Stimulated activated CD8-positive, alpha-beta memory T cell treated with anti-CD3 and anti-CD28 coated beads, Interleukin-7, amount 100 ng/mL, for 4 hours (primary cell): ENCODE measurements at places on chromosomes 3 and 15.

DNA sequence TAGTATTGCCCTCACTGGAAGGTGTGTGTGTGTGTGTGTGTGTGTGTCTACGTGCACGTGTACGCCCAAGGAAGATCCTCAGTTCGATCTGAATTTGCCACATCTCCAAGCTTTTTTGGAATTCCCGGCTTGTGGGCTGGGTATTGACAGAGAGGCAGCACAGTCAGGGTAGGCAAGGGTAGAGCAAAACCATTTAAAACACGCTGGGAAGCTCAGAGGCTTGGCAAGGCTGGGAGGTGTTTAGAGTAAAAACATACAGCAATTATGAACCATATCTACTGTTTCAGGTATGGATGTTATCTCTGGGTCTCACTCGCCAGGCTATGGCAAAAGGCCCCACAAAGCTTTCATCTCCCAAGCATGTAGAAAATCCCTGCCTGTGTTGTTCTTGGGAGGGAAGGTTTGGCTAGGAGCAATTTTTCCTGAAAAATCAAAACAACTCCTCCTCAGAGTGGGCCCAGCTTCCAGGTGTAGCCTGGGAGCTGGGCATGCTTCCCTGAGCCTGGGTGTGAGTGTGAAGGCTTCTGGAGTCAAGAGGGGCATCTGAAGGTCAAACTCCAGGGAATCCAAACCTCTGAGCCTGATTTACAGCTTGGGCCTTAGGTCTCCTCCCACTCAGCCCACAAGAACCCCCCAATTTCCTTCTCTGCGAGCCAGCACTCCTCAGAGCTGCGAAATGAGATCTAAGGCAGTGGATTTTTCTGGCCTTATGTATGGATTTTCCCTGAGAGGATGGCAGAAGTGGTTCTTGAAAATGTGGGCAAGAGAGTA lies 244.8 kb upstream of the TPRG1 start:
- DNase-seq = no peak

DNA sequence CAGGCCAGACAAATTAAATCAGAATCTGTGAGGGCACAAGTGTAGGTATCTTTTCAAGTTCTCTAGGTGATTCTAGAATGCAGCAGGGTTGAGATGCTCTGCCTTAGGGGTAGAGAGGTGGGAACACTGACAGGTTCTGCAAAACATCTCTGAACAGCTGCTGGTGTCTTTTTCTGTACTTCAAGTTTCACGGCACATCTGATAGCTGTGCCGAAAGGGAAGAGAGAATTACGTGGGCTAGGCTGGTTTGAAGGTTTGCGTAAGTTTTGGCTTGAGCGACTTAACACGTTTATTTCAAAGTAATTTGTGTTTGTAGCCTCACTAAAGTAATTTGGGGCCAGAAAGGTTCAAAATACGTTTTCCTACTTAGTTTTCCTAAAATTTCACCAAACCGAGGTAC lies 22.5 kb downstream of the PXK start:
- no peak for DNase-seq

DNA sequence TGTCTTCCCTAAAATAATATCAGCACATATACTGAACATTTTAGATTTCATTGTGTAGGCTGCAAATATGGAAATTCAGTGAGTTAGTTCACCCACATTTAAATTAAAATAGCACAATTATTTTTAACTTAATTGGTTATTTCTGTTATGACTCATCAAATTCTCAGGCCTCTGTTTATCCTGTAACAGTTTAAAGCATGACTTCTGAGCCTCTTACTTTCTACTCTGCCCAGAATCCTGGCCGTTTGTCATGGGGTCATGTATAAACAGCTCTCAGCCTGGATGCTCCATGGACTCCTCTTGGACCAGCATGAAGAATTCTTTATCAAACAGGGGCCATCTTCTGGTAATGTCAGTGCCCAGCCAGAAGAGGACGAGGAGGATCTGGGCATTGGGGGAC lies 12.2 kb downstream of the TUBGCP4 start:
- DNase-seq = no peak

DNA sequence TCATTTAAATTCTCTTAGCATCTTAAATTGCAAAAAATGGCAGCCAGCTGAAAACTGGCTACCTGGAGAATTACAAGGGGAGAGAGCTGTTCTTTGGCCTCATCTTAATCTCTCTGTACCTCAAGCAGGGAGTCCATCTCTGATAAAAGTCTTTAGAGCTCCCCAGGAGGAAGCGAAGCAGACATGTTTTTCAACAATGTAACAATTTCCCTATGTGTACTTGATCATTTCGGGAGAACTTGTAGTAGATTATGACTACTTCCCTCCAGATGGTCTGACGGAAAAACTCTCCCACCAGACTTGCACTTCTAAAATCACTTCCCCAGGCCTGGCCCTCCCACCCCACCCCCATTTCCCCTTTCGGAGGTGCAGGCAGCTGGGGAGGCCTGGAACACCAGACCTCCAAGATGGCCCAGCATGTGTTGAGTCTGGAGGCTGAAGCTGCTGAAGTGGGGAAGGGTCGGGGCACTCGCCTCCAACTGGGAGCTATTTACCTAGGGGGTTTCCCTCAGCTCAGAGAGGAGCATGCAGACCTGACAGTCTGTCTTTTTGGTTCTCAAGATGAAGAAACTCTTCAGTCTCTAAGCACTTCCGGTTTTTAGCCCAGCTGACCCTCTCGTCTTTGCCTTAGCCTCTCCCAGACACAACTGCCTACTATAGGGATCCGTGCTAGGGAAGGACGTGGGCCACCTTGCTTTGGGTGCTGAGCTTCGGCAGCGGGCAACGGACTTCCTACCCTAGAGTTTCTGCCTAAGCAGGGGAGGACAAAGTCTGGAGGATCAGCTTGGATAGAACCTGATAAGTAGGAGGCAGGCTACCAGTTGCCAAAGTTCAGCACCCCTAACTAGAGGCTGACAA lies 164.0 kb upstream of the TBL1XR1 start:
- no peak for DNase-seq

DNA sequence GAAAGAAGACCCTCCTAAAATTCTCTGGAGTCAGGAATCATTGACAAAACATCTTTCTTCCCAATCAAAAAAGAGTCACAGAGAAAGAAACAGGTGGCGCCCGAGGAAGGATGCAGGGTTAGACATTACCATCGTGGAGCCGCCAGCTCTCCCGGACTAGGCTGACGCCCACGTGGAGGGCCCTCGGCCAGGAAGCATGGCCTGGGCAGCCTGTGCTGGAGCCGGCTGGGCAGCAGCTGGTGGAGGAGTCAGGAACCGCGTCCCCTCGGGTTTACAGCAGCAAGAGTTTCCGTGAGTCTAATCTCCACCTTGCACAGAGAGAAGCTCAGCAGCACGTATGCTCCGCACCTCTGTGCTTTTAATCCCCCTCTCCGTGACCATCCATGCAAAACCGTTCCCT lies 533.7 kb upstream of the ATP11B start:
- no peak for DNase-seq

- DNase-seq = peak; percentile 14
Observed at GRCh38 chr3:43180027-43180426, 74.1 kb upstream of the POMGNT2 start.

DNA sequence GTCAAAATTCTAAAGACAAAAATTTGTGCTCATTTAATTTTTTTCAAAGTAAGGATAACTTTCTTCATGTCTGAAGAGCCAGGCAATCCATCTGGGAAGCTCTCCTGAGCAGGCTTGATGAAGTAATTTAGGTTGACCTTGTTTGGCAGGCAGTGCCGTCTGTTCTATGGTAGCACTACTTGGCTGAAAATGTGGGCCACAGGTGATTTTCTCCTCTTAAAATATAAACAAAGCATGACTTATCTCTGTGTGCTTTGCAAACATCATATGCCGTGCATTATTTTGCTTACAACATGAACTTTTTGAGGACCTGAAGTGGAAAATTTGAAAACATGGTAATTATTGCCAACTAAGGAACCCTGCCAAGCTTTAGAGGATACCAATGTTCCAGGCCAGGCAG lies 143.2 kb downstream of the RAP2B start:
- DNase-seq = no peak

DNA sequence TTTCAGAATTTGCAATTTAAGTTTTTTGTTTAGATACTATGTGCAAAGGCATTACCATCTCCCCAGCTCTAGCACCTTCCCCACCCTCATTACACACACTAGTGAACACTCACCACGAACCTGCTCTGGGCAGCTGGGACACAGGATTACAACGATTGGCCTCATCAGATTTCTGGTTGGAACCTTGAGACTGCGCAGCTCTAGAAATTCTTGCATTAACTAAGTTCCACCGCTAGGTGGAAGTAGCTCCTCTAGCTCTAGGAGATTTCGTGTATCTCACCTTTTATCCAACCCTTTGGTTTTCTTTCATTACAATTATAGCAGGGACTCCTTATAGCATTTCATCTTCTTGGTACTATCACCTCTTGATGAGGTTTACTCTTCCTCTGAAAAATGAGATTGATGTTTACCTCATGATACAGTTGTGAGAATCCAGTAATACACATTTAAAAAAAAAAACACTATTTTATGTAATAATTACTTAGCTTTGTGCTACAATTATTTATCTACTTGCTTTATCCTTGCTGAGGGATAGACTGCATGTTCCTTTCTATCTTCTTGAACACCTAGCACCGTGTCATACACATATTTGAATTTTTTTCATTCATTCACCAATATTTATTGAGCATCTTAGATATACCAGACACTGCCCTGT lies 28.7 kb upstream of the PLOD2 start:
- DNase-seq = no peak

DNA sequence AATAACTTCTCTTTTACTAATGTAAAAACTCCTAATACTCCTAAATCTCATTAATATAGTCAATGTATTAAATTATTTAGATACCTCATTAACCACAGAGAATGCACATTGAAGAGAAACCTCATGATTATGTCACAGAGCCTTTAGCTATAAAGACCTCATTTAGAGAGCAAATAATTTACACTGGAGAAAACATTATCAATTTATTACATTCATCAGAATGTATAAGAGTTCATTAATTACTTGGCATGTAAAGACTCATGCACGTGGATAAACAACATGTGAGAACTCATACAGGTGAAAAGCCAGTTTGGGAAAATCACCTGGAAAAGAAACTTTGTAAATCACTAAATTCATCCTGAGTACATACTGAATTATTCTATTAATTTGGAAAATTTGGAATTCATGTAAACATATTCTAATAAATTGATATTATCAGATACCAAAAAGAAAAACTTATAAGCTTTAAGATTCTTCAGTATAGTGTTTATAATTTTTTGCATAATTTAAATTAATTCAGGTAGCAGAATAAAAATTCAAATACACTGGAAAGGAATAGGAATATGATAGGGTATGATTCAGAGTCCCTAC lies 22.9 kb upstream of the WNT7A start:
- no peak for DNase-seq

DNA sequence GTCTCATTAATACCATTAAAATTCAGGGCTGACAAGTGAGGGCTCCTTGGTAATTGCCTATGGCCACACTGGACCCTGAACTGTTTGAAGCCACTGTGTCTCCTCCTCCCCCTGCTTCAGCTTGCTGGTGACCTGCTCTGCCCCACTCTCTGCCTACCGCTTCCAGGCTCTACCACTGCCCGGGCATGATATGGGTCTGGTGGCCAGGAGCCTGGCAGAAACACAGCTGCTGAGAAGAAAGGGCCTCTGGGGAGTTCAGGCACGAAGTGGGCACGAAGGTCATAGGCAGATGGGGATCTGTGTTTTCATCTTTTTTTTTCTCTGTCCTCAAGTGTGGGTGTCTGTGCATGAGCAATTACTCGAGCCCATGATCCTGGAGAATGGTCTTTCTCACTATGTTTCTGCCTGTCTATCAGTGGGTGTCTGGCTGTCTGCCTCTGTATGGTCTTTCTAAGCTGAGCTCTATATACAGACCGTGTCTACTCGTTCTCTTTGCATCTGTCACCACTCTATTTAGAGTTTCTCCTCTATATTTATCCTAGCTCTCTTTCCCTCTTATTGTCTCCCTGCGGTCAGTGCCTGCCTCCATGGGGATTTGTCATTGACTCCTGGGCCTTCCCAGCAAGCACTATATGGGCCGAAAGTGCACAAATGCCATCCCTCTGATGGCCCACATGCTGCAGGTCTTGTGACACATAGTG lies 42.1 kb upstream of the EPHB1 start:
- DNase-seq = no peak

DNA sequence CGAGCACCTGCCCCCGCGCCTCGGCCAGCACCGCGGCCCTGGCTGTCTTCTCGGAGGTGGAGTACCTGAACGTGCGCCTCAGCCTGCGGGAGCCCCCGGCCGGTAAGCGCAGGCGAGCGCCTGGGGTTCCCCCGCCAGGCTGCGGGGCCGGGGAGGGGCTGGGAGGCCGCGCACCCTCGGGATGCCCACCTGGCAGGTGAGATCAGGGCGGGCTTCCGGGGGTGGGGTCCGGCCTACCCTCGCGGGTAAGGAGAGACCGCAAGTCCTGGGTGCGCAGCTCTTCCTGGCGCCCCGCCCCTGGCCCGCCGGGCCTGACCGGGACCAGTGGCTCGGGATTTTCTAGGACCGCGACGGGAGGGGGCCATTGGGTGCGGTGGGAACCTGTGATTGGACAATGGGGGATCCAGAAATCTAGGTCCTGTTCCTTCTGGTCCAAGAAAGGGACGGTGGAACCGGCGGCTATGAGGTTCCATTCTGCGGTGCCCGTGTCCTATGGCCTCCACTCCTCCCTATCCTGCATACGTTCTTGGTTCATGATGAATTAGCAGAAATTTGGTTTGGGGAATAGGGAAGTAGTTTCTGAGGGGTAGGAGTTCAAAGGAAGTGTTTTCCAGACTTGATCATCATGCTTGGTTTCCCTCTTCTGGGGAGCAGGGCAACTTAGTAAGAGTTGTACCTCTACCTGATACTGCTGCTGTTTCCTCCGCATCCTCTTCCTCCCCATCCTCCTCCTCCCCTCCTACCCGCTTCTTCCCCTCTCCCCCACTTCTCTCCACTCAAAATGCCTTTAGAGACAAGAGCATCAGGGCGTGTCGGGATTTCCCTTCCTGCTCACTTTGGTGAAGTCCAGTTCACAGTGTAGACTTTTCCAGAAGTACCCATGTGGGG lies 808 bp downstream of the ARRDC4 start:
- no peak for DNase-seq

GRCh38 chr3:165383381-165383780 lies 187.2 kb upstream of the SLITRK3 start:
- DNase-seq = no peak

- no peak for DNase-seq
Observed at GRCh38 chr3:24773798-24774197, 279.1 kb upstream of the THRB start.

GRCh38 chr15:95620934-95621579 lies 709.4 kb upstream of the NR2F2 start:
- DNase-seq = no peak

DNA sequence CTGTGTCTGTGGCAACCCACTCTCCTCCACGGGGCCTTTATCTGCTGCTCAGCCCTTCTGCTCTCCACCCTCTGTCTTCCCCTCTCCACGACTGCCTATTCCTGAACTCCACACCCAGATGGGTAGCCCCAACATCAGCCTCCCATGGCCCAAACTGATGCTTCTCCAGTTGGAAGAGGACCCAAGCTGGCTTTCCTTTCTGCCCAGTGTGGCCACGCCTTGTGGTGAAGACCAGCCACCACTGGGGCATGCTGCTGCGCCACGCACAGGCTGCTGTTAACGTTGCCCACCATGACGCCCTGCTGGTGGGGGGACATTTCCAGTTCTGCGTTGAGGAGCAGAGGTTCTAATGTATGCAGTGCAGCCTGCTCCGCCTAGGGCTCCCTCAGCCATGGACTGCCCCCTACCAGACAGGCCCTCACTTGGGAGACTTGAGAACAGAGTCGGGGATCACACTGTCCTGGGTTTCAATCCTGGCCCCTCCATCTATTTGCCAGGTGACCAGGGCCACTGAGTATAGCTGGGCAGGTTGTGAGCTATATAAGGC lies 26.9 kb downstream of the CFAP100 start:
- no peak for DNase-seq
